ENCODE measurements at places on chromosomes 1 and 21.
A peak's percentile ranks its signal among the peaks of the same experiment; 100 is the strongest.

GRCh38 chr1:149916898-149917252 is 769 bp downstream of the SV2A start:
- no peak for DNase-seq

GRCh38 chr1:186722711-186723309 is 42.6 kb upstream of the PTGS2 start:
- DNase-seq, result peak; percentile 57

GRCh38 chr21:28069450-28069923 is 923.2 kb downstream of the LTN1 start:
- no peak for DNase-seq

- DNase-seq, result no peak
Observed at GRCh38 chr1:10823000-10823401, 26.6 kb upstream of the CASZ1 start.

DNA sequence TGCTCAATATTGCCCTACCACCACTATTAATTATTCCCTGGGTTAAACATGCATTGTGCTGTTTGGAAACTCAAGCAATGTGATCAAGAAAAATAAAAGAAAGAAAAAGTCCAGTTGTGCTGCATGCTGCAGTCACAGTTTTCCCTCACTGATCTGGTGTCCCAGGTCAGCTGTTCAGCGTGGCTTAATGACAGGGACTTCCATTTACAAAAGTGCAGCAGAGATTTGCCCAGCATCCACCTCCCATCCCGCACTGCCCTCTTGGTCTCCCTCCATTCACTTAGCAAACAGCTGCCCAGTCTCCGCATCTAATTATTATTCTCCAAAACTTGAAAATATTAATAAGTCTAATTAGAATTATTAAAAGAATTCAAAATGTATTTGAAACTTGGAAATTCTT is 2.0 kb upstream of the OR2T4 start:
- no peak for DNase-seq

DNA sequence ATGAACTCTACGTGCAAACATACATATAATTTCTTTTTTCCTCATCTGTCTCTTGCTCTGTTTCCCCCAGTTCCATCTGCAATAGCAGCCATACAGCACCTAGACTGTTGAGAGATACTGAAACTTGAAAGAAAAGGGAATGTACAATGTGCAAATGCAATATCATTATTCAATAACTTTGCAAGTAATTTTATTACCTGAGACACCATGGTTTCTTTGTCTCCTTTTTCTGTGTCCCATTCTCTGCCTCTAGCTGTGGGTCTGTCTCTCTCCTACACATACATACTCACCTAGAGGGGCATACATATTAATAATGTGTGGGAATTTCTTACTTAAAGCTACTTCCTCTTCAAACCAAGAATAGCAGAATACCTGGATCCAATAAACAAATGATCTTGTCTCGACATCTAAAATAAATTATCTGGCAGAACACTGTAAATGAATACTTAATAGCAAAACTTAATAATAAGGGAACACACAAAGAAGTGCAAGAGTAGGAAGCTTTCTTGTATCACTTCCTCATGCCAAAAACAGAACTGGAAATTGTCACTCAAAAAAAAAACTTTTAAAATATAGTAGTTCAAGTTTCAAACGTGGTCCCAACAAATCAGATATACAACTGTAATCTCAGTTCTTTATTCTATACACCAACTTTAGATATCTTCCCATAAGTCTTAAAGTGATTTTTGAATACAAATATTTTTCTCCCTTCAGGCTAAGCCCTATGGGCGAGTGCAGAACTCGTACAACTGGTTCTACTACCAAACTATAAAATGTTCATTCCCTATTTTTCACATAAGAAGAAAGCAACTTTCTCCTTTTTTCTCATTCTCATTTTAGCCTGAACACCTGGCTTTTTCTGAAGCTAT is 194.6 kb downstream of the NRIP1 start:
- DNase-seq, result no peak

- DNase-seq, result no peak
Observed at GRCh38 chr1:14740016-14740415, 141.5 kb downstream of the KAZN start.

DNA sequence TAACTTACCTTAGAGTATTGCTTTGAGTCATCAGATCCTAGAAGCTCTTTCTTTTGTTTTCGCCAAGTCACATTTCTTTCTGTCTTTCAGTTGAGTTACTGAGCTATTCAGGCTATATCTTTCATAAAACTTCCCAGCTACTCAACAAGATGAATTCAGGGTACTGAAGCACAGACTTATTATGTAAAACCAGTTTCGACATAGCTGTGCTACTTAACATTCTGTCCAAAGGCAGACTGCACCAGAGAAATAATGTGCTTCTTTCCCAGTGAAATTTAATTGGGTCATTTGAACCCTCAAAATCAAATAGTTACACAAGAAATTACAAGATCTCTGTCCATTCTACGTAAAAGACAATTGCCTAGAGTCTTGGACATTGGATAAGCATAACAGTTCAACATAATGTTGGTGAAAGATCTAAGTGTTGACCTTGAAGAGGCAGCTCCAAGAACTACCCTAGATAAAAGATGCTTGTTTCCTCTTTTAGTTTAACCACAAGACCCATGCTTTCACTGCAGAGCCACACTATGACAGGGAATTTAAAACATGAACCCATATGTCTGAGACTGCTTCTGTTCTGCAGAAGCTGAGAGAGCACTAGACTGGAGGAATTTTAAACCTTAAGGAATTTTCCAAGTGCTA is 163.2 kb downstream of the LRRC40 start:
- DNase-seq, result no peak

DNA sequence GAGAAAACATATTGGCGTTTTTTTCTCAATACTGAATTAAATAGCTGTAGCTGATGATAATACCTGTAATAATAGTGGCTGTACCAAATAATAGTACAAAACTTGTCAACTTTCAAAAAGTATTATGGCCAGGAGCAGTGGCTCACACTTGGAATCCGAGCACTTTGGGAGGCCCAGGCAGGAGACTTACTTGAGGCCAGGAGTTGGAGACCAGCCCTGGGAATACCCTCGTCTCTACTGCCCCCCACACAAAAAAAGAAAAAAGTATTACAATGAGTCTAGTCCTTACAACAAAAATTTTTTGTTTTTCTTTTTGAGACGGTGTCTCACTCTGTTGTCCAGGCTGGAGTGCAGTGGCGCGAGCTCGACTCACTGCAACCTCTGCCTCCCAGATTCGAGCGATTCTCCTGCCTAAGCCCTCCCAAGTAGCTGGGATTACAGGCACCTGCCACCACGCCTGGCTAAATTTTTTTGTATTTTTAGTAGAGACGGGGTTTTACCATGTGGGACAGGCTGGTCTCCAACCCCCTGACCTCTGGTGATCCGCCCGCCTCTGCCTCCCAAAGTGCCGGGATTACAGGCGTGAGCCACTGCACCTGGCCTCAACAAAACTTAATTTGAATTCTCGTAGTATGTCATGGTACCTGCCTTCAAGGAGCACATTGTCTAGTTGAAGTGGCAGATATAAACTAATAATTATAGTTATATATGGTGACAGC is 1.4 kb downstream of the RBBP4 start:
- no peak for DNase-seq

DNA sequence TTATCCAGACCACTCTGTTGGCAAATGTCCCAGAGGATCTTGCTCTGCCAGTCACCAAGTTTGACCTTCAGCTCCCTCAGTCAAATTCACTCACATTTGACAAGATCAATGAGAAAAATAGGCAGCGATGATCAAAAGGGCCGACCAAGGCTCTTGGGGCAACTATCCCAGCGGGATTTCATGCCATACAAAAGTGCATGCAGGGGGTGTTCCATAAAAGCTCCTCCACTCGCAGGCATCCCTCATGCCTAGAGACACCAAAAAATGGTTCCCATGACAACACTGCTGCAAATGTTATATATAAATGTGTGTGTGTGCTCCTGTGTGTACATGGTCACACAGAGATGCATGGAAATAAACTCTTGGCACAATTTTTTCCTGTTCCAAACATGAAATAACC is 16.2 kb upstream of the EIF4G3 start:
- no peak for DNase-seq

GRCh38 chr1:82227306-82228095 is 426.8 kb downstream of the ADGRL2 start:
- DNase-seq, result no peak

DNA sequence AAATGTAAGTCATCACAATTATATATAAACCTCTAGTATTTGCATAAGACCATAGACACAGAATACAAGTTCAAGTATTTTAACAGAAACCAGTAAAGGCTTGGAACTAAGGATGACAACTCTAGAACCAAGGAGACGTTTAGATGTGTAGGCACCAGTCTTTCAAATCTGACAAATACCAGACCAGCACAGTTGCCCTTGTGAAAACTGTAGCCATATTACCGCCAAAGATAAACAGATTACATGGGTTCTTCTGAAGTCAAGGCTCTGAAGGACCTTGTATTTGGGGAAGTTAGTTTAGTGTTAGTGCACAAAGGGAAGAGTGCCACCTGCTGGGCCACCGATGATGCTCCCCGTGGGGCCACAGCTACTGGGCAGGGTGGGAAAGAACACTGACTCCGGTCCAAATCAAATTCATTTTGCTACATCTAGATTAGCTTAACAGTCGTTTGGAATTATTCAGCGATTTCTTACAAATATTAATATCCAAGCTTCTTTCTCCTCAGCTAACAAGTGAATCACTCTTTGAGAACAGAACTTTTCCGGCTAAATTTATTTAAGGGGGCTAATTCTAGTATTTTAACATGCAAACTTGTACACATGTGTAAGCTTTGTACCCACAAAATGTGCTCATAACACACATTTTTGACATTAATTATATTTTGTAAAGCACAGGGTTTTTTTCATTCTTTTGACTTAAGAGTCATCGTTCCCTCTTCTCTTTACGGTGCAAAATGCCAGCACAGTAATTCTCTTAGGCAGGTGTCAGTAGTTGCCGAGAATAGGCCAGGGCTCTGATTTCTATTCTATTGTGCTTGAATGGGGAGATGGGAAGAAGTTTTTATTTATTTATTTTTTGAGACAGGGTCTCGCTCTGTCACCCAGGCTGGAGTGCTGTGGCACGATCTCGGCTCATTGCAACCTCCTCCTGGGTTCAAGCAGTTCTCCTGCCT is 8.0 kb upstream of the NIBAN1 start:
- DNase-seq, result peak; percentile 33

Measured in Jurkat, Clone E6-1 (cell line).